SHP77 treated with DMSO at 0.1 percent for 48 hours (cell line): ENCODE measurements at places on chromosomes 2 and 18.

DNA sequence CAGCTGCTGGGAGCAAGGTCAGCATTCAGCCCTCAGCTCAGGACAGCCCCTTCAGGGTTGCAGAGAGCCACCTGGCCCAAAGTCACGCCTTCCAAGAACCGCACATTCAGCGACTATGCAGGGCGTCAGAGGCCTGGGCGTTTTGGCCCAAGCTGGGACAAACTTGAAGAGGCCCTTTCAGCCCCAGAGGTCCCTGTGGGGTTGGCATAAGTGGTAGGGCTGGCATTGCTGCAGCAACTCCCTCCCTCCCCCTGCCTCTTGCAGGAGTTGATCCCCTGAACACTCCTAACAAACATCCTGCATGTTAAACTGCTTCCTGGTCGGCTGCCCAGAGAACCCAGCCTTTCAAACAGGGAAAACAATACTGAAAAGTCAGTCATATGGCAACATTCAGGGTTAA lies 192.9 kb upstream of the SMAD2 start:
- DNase-seq: no peak

DNA sequence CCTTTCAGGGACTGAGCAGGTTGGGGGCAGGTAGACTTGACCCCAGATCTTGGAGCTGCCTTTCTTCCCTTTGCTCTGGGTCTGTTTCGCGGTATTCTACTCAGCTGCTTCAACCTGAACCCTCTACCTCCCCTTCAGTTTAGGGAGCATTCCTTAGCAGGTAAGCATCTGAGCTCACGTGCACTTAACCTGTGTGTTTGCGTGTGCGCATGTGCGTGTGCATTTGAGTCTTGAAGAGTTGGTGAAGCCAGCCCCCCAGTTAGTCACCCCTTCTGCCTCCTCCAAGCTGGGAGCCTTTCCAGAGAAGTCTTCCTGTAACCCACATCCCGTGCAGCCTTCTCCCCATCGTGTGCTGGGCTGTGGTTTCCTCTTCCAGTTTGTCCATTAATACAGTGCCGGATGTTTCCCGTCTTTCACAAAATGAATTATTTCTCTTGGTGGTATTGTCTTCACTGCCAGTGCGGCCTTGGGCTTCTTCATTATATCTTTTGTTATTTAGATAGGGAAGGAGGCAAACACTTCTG lies 33.2 kb downstream of the B3GNT2 start:
- no peak for DNase-seq

DNA sequence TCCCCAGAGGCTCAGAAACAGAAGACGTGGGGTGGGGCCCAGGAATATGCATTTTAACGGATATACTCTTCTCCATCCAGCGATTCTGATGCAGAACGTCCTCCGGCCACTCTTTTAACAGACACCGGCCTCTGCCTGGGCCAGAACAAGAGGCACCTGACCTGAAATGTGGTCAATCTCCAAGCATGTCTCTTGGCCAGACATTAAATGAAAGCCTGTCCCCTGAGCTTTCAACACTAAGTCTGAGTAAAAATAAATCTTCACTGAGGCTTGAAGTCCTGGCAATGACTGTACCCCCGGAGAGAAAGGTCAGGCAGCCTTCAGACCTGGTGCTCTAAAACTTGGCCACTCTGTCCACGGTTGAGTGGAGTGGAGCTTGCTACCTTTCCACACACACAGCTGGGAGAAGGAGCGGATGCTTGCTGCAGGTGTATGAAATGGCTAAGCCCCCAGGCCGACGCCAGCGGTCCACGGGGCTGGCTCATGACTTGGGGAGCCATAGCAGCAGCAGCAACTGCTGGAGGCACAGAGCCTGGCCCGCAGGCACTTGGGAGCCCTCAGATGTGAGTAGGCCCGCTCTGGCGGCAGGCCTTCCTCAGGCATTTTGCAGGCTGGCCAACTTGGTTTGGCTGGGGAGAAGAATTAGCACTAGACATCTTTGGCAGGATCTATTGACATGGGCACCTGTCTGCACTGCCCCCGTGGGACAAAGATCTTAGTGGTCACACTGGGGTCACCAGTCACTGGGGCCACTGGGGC lies 79.7 kb downstream of the TMEM17 start:
- no peak for DNase-seq

- no peak for DNase-seq
Measured at GRCh38 chr18:49892148-49892924, 79.0 kb upstream of the ACAA2 start.
